Fibroblast of skin of scalp (primary cell): ENCODE measurements at places on chromosomes 11 and 22.

GRCh38 chr22:24171822-24172221 is 9.5 kb upstream of the SUSD2 start:
- DNase-seq: no peak

DNA sequence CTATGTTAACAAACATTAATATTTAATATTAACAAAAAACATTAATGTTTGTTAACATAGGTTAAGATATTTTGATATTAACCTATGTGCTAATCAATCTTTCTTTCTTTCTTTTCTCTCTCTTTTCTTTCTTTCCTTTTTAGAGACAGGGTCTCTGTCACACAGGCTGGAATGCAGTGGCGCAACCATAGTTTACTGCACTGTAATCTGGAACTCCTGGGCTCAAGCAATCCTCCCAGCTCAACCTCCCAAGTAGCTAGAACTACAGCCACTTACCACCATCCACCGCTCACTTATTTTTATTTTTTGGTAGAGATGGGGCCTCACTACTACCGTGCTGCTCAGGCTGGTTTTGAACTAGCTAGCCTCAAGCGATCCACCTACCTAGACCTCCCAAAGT is 13.2 kb downstream of the SIK3 start:
- DNase-seq: no peak

GRCh38 chr22:39068033-39068785 is 8.9 kb upstream of the APOBEC3G start:
- DNase-seq: no peak

DNA sequence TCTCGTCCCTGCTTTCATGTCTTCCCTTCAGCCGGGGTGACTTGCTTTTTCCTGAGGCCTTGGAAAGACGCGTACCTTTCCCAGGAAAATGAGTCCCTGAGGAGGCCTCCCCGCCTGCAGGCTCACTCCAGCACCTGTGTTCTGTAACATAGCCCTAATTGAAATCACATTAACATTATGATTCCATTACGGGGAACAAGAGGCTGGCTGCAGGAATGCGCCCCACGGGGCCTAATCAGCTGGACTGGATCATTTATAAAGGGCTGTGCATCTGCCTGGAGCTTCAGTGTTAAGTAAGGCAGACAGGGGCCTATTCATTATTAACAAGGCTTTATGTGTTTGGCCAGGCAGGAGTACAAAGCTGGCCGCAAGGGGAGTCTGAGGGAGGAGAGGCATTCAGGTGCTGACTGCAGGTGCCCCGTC is 41.9 kb upstream of the TSPAN18 start:
- no peak for DNase-seq

DNA sequence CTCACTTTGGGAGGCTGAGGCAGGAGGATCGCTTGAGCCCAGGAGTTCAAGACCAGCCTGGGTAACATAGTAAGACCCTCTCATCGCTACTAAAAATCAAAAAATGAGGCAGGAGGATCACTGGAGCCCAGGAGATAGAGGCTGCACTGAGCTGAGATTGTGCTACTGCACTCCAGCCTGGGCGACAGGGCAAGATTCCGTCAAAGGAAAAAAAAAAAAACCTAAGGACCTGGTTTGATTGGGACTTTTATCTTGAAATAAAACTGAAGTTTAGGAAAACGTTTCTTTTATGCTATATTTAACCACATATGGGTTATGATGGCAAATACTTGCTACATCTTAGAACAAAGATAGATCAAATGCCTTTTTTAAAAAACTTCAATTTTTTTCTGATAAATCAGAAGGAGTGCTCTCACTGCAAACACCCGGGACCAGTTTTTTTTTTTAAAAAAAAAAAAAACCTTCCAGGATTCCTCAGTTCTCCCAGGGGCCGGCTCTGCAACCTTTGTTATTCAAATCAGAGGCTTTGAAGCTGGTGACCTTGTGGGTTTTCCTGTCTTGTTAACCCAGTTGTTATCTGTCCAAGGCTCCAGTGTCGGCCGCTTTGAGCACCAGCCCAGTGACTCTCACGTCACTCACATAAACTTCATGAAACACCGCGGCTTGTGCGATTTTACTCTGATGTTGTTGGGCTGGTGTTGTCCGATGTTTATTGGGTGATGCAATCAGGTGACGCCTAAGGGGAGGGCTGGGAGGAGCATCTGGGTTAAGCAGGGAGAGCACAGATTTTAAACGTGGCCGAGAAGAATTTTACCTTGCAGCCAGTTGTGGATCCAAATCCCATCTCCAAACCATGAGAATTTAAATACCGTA is 24.7 kb upstream of the SLC22A12 start:
- peak; percentile 73 for DNase-seq

GRCh38 chr11:19872512-19873145 is 160.0 kb downstream of the NAV2 start:
- DNase-seq: no peak

DNA sequence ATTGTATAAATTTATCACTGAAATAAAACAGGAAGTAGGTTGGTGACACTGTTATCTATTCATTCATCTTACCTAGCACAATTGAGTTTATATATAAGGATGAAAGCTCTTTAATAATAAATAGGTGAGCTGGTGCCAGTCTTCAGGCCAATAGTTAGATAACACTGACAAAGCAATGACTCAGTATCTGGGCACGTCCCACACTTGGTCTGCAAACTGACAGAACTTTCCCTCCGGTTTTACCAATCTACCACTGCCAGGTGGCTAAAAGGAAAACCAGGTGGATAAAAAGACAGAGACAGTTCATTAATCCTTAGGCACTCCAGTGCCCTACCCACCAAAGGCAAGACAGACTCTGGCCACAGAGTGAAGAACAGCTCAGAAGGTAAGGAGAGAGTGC is 17.6 kb downstream of the DDB1 start:
- no peak for DNase-seq

DNA sequence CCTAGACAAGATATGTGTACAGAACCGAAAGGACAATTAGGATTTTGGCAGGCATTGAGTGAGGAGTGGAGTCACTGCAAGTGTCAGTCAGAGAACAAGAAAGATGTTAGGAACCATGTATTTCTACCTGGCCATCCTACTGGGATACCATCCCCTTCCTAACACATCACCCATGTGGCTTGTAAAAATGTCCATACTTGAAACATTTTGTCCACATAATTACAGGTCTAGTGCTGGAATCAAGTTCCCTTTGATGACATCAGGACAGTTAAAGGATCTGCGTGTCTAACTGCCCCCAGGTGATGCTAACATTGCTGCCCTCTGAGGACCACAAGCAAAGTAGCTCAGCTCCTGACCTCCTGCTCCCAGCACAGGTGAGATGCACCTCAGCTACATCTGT is 31.9 kb upstream of the GGTLC2 start:
- no peak for DNase-seq

DNA sequence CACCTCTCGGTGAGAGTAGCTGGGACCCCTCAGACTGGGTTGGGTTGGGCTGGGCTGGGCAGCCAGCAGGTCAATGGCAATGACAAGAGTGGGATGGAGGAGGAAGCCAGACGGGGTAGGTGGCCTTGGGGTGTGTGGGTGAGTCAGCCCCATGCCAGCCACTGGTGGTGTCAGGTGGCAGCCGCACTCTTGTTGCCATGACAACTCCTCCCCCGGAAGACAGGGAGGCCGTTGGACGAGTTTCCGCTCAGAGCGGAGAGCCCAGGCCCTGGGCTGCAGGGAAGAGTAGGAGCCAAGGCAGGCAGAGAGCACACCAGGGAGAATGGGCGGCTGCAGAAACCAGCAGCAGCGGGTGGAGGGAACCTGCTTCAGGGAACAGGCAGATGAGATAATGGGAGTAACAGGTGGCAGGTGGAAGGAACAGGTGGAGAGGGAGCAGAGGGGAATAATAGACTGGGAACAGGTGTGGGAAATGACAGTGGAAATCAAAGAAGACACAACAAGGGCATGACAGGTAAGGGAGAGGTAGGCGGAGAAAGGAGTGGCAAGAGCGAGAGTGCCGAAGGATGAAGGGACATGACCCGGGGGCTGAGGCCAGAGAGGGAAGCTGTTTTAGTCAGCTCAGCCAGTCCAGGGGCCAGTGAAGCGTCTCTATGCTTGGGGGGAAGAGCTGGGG is 8.7 kb downstream of the SPTBN2 start:
- peak; percentile 23 for DNase-seq

DNA sequence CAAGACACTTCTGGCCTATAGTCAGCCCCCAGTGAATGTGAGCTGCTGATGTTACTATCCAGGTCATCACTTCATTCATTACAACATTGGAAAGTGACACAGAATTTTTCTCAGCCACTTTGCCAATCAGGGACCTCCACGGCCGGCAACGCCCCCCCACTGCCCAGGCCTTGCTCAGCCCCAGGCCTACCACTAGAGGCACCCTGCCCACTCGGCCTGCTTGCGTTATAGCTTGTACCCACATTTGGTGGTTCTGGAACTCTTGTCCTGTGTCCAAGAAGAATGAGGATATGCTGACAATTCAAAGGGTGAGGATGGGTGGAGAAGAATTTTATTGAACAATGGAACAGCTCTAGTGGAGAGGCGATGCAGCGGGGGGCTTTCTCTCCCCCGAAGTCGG is 96.2 kb downstream of the TSPAN18 start:
- no peak for DNase-seq

DNA sequence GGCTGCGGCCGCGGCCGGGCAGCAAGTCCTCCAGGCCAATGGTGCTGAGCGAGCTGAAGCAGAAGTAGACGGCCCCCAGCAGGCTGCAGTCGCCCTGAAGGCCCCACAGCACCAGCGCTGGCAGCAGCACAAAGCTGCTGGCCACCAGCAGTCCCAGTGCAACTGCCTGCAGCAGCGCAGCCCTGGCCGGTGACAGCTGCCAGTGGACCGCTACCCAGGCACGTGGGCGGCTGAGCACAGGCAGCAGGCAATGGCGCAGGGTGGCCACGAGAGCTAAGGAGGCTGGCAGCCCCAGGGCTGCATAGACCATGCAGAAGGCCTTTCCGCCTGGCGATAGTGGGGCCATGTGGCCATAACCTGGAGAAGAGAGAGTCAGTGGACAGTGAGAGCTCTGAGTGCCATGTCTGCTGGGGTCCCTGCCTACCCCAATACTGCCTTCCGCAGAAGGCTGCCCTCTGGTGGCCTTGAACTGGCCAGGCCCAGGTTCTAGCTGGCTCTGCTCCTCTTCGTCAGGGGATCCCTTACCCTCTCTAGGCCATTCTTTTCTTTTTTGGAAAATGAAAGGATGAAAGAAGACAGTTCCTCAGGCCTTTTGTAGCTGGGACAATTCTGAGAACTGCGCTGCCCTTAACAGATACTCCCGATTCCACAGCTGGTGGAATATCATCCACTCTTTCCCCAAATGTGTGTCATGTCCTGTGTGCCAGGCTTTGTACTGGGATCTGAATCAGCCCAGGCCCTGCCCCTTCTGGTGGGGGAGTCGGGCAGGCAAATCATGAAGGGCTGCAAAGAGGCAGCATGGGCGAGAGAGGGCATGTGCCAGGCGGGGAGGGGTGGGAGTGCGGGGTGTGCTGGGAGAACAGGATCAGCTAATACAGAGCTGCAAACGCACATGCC is 1.8 kb downstream of the KCNK7 start:
- peak; percentile 34 for DNase-seq

- peak; percentile 43 for DNase-seq
Measured at GRCh38 chr11:104254347-104254746, 90.4 kb upstream of the PDGFD start.

DNA sequence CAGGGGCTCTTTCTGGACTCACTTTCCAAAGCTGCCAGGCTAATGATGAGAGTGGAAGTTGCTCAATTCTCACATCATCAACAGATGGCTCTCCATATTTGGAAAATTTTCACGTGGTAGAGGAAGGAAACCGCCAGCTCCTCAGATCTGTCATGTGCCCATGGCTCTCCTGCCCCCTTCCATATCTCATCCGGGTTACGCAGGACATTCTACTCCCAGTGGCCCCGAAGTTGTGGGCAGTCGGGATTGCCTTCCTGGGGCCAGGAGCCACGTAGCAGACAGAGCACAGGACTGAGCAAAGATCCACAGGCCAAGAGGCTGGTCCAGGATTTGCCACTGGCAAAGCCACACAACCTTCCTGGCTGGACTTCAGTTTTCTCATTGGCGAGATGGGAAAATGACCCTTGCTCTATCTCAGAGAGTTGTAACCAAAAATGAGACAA is 38.8 kb downstream of the RPUSD4 start:
- peak; percentile 84 for DNase-seq

DNA sequence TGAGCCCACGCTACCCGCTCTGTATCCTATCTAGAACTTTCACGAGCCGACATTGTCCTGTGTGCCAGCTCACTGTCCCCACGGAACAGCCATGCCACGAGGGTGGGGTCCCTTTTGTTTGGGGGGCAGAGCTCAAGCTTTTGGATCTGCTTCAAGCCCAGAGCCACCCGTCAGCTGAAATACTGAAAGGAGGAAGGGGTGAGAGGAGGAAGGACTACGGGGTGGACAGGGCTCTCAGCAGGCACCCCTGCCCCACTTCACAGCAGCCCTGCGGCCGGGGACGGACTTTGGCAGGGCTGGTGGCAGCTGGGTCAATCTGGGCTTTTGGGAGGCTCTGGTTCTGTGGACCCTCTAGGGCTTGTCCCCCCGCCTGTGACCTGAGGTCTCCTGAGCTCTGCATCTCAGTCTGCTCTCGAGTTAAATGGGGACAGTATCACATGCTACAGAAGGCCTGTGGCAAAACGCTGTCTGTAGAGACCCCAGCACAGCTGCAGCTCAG is 30.0 kb upstream of the MUC5AC start:
- no peak for DNase-seq

- DNase-seq: peak; percentile 20
Measured at GRCh38 chr11:73760135-73760678, 667 bp downstream of the RAB6A start.

GRCh38 chr11:35158701-35159510 is 19.9 kb downstream of the CD44 start:
- peak; percentile 50 for DNase-seq

DNA sequence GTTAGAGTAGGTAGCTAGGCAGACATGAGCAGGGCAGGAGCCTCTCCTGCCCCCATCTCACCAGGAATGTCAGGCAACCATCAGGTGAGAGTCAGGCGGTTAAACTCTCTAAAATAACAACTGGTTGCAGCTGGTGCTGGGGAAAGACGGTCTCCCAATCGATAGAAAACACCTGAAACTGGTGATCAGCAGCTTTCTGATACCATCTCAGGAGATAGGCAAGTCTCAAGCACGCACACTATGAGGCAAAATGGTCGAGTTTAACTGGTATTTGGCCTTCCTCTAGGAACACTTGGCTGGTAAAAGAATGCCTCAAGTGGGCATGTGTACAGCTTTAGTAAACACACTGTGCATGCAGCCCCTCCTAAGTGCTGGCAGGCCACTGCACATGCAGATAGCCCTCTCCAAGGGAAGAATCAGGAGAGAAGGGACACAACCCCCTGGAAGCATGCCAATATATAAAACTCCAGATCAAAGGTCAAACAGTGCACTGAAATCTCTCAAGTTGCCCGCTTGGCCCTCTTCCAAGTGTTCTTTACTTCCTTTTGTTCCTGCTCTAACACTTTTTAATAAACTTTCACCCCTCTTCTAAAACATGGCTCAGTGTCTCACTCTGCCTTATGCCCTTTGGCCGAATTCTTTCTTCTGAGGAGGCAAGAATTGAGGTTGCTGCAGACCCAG is 88.7 kb downstream of the USP35 start:
- no peak for DNase-seq

- DNase-seq: no peak
Measured at GRCh38 chr11:111462329-111462728, 49.9 kb downstream of the BTG4 start.
